ENCODE measurements at places on chromosomes 13 and 19. TPM values are rescaled to one million over a fixed set of nuclear protein-coding genes. Genes with fewer than 3 reads are reported as not detected.
A peak's percentile ranks its signal among the peaks of the same experiment; 100 is the strongest.

GRCh38 chr13:22800526-22801401, 380.0 kb upstream of the SGCG start:
- DNase-seq, result no peak

- DNase-seq, result peak; percentile 40
Observed at GRCh38 chr13:92346046-92346445, 880.6 kb upstream of the GPC6 start.

Gene MIR17HG
- 13.1 TPM for total RNA-seq

Gene MEF2B
- not detected for total RNA-seq

DNA sequence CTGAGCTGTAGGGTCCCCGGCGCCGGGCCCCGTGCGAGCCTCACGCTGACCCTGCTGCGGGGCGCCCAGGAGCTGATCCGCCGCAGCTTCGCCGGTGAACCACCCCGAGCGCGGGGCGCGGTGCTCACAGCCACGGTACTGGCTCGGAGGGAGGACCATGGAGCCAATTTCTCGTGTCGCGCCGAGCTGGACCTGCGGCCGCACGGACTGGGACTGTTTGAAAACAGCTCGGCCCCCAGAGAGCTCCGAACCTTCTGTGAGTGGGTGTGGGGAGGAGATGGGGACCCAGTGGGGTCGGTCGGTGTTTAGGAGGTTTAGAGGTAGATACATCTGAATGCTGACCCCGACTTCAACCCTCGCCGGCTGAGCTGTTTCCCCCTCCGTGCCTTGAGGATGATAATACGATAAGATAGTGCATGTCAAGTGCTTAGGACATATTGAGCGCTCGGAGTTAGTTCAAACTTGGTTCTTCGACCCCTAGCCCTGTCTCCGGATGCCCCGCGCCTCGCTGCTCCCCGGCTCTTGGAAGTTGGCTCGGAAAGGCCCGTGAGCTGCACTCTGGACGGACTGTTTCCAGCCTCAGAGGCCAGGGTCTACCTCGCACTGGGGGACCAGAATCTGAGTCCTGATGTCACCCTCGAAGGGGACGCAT, 1.9 kb downstream of the ICAM5 start:
- no peak for DNase-seq

Gene IQCN
- under 0.01 TPM for total RNA-seq

DNA sequence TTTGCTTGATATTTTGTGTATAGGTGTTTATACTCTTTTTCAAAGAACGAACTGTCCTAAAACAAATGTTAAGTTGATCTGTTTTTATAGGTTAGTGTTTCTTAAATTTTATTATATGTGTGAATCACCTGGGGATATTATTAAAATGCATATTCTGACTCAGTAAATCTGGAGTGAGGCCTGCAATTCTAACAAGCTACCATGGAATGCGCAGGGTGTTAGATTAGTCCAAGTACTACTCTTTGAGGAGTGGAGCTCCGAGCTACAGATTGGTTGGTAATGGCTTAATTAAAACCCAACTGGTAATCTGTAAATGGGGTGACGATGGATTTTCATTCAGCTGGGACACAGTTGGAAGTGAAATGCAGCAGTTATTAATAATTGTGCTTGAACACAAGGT, 214.1 kb upstream of the UFM1 start:
- no peak for DNase-seq

GRCh38 chr13:49759503-49759902, 33.0 kb downstream of the KPNA3 start:
- DNase-seq, result peak; percentile 21

DNA sequence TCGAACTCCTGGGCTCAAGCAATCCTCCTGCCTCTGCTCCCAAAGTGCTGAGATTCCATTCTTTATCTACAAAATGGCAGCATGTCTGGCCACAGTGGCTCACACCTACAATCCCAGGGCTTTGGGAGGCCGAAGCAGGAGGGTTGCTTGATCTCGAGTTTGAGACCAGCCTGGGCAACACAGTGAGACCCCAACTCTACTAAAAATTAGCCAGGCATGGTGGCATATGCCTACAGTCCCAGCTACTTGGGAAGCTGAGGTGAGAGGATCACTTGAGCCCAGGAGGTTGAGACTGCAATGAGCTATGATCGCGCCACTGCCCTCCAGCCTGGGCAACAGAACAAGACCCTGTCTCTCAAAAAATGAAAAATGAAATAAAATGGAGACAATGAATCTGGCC, 6.1 kb downstream of the NAPA start:
- DNase-seq, result no peak

GRCh38 chr19:55232986-55233385, 4.4 kb upstream of the TMEM86B start:
- no peak for DNase-seq

DNA sequence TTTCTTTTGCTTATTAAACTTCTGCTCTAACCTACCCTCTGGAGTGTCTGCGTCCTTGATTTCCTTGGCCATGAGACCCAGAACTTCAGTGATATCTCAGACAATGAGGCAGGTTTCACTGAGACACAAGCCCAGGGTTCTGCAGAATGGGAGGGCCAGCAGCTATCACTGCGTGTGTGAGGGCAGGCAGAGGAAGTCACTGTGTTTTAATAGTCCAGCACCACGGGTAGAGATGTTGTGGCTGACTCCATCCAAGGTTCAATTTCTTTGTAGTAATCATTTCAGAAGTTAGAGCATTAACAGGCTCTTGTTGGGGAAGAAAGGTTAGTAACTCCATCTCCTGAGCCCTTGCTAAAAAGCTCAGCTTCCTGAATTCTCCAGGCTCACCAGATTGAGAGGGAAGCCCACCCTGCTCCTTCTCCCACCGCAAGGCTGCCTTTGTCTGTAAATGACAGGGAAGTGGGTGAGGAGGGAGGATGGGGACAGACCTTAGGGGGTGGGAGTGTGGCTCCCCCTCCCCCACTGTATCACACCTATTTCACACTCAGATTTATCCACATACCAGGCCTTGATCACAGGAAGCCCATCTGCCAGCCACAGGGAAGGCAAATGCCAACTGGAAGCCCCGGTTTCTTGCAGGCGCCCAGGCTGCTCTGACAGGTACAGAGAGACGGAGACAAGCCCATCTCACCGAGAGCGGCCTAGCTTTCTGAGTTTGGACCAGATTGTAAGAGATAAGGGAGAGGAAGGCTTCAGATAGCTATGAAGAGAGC, 2.1 kb downstream of the C19orf12 start:
- DNase-seq, result no peak
